NCI-H2107 (cell line): ENCODE measurements at places on chromosomes 16 and 17.

DNA sequence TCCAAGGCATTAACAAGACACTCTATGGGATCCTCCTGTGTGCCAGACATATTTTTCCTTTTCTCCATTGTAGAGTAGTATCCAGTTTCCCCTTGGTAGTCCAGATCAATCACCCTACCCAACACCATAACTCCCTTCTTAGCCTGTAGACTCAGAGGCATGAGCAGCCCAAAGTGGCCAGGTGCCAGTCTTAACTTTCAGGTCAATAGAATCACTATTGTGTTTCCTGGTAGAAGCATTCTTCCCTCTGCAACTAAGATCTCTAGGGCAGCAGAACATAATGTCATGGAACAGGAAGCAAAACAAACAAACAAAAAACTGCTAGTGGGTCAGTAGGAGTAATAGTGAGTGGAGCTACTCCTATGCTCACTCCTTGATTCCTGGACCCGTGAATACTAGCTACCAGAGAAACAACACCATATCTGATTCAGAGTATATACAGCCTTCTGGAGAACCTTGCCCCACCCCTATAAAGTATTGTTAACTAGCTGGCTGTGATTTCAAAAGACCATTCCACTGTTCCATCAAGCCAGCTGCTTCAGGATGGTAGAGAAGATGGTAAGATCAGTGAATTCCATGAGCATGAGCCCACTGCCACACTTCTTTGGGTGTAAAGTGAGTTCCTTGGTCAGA lies 11.2 kb upstream of the CLEC19A start:
- DNase-seq, result no peak

GRCh38 chr16:19704321-19705145 lies 13.5 kb downstream of the KNOP1 start:
- no peak for DNase-seq

DNA sequence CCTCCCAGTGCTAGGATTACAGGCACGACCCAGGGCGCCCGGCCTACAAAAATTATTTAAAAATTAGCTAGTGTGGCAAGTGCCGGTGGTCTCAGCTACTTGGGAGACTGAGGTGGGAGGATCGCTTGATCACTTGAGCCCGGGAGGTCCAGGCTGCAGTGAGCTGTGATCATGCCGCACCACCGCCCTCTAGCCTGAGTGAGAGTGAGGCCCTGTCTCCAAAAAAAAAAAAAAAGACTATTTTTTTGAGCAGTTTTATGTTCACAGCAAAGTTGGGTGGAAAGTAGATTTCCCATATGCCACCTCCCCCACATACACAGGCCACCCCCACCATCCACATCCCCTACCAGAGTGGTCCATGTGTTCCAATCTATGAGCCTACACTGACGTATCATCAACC lies 84.9 kb downstream of the MGAT5B start:
- no peak for DNase-seq

GRCh38 chr17:75403131-75403530 lies 2.3 kb downstream of the GRB2 start:
- no peak for DNase-seq
